Uterus (tissue), 4 donors: ENCODE measurements at places on chromosomes 2 and 18.

DNA sequence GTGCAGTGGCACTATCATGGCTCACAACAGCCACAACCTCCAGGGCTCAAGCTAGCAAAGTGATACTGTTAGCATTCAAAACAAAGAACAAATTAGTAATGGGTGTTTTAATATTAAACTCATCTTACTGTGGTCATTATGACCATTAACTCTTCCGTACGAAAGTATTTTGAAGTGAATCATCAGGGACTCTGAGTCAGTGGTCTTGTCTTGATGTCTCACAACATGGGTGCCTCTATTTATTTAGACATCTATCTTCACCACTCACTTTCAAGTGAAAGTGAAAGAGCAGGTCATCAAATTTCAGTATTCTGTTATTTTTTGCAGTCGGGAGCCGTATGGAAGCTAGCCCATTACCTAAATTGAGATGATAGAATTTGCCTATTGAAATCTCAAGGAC is 1118.2 kb downstream of the DPP10 start:
- no peaks in the 10 kb centered on the region for H3K4me1 ChIP-seq
- DNase-seq: no peak
- no peaks in the 10 kb centered on the region for H3K36me3 ChIP-seq

GRCh38 chr18:56962322-56962721 is 184.6 kb upstream of the BOD1L2 start:
- no peak overlapping the region for H3K27ac ChIP-seq
- no peaks in the 10 kb centered on the region for H3K36me3 ChIP-seq
- H3K4me3 ChIP-seq: no peak overlapping the region
- H3K4me1 ChIP-seq: no peaks in the 10 kb centered on the region
- no peaks in the 10 kb centered on the region for H3K27me3 ChIP-seq

GRCh38 chr18:45412577-45412976 is 202.7 kb upstream of the SLC14A2 start:
- no peaks in the 10 kb centered on the region for H3K27me3 ChIP-seq
- no peak overlapping the region for H3K4me3 ChIP-seq
- no peaks in the 10 kb centered on the region for H3K4me1 ChIP-seq
- no peaks in the 10 kb centered on the region for H3K36me3 ChIP-seq

DNA sequence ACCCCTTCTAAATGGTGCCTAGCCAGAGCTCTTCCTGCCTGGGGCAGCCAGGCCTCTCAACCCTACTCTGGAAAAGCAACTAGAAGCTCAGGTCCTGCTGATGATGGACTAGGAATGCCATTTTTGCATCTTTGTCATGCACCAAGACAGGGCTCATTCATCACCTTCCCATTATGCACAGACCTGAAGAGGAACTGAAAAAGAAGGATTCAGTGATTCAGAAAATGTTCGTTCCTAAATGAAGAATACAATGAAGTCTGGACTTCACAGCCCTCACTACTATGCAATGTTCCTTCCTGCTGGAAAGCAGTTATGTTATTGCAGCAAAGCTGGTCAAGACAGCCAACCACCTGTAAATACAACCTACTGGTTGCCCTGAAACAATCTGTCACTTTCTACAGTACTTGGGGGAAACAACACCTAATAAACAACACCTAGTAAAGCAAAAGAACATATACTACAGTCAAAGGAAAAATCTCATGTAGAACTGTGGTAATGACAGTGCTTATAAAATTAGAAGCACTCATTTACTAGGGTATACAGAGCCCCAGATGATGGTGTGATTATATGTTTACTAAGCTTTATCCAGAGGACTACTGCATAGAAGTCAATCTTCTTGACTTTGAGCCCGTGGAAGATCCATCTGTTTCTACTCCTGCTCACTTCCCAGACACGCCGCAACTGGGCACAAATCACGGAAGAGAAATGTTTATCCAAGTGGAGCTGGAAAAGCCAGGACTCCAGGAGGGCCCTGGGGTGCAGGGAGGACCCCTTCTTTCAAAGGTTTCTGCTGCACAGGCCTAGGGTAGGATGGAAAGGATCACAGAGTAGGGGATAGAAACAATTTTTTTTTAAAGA is 103.1 kb upstream of the THOC1 start:
- no peaks in the 10 kb centered on the region for H3K4me1 ChIP-seq
- H3K4me3 ChIP-seq: no peak overlapping the region
- H3K36me3 ChIP-seq: no peaks in the 10 kb centered on the region
- H3K27me3 ChIP-seq: no peaks in the 10 kb centered on the region
- no peak for DNase-seq
- H3K27ac ChIP-seq: no peak overlapping the region

DNA sequence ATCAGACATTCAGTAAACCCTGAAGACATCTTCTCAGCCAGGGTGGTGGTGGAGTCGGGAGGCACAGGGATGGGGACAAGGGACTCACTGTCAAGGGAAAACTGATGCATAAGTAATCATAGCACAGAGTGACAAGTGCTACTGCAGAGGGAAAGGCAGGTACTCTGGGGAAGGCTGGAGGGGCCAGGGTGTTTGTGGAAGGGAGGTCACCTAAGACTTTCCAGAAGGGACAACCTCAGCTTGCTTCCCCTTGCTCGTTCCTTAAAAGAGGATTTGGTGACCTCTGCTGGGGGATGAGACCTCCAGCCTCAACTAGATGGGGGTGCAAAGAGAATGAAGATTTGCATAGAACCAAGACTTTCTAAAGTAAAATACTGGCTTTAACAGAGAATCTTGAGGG is 99.5 kb downstream of the SLC4A3 start:
- DNase-seq: no peak
- no peak overlapping the region for H3K27ac ChIP-seq
- no peaks in the 10 kb centered on the region for H3K4me1 ChIP-seq
- no peaks in the 10 kb centered on the region for H3K36me3 ChIP-seq
- no peak overlapping the region for H3K4me3 ChIP-seq
